ENCODE measurements at places on chromosomes 12 and 14.

- no peak for DNase-seq
These were observed 6.9 kb downstream of the CFAP251 start for GRCh38 chr12:121925358-121925695.

GRCh38 chr14:95413289-95414215, 93.8 kb upstream of the CLMN start:
- no peak for DNase-seq

DNA sequence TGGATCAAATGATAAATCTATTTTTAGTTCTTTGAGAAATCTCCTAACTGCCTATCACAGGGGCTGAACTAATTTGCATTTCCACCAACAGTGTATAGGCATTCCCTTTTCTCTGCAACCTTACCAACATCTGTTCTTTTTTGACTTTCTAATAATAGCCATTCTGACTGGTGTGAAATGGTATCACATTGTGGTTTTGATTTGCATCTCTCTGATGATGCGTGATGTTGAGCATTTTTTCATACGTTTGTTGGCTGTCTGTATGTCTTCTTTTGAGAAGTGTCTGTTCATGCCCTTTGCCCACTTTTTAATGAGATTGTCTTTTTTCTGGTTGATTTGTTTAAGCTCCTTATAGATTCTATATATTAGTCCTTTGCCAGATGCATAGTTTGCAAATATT, 67.1 kb downstream of the IFNG-AS1 start:
- DNase-seq, result no peak

- no peak for DNase-seq
These were observed 115.7 kb downstream of the PTPRQ start for GRCh38 chr12:80559766-80560165.

Measured in CD4-positive, alpha-beta T cell treated with Interleukin-15 for 4 hours (primary cell).